ENCODE measurements at places on chromosomes 12 and 14.

- DNase-seq: no peak
Observed at GRCh38 chr14:55025948-55026347, 951 bp downstream of the WDHD1 start.

DNA sequence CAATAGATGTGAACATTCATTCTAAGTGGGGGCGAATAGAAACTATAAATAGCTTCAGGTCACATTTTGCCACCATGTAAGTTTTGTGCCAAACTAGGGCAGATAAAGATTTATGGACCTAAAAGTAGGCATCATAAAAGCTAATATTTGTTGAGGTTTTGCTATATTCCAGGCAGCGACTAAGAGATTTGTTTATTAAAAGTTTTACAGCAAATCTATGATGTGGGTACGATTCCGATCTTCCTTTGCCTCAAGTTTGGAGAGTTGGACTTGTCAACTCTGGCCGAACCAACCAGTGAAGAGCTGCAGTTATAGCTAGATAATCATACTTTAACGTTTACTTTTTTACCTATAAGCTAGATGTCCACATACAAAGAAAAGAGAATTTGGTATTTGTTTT is 1.6 kb downstream of the MAPK1IP1L start:
- DNase-seq: no peak

- no peak for DNase-seq
Observed at GRCh38 chr12:111409780-111410430, 4.2 kb downstream of the SH2B3 start.

DNA sequence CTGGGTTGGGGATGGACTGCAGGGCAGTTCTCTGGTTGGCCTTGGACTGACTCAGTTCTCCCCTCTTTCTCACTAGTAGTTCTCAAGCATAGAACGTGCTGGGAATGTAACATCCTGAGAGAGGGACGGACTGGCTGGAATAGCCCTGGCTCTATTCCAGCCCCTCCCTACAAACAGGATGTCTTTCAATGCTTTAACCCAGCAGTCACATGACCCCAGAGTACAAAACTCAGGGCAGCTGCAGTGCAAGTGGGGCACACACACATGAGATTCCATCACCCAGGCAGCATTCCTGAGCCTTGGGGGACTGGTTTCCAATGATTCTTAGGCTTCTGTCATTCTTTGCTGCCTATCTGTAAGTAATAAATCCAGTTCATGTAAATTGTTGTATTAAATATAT is 1.6 kb upstream of the ACOT6 start:
- DNase-seq: no peak

DNA sequence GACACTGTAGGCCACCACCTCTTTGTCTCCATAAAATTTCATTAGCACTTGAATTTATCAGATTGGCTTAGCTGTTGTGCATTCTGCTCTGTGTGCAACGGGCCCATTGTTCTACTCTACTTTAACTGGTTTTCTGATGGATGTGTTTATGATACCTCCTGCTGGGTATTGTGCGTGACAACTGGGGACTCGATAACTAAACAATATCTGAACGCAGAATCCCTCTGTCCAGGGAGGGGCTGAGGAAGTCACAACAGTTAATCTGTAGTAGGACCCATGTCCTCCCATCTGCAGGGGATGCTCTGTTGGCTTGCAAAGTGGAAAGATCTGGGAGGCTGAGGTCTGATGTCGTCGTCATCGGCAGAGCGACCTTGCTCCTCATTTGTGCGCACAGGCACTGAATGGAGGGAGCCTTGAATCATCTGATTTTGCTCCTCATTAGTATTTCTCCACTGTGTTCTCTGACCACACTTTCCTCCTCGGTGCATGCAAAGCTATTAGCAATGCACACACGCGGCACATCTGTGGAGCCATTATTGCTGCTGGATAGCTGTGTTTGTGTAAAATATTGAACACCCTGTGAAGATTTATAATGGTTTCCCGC is 422.5 kb downstream of the NRXN3 start:
- peak; percentile 28 for DNase-seq

DNA sequence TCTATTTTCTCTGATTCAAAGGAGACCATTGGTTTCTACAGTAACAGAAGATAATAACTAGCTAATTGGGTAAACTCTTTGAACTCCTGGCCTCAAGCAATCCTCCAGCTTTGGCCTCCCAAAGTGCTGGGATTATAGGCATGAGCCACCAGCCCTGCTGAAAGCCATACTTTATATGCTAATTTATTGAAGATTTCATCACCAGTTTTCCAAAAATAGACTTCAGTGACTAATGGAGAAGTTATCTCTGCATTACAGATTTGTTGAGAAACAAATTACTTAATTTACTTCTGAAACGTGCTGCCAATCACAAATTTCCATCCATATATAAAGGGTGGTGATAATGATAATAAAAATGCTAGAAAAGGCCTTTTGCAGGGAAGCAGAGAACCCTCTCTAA is 1758.1 kb upstream of the SEL1L start:
- DNase-seq: no peak

DNA sequence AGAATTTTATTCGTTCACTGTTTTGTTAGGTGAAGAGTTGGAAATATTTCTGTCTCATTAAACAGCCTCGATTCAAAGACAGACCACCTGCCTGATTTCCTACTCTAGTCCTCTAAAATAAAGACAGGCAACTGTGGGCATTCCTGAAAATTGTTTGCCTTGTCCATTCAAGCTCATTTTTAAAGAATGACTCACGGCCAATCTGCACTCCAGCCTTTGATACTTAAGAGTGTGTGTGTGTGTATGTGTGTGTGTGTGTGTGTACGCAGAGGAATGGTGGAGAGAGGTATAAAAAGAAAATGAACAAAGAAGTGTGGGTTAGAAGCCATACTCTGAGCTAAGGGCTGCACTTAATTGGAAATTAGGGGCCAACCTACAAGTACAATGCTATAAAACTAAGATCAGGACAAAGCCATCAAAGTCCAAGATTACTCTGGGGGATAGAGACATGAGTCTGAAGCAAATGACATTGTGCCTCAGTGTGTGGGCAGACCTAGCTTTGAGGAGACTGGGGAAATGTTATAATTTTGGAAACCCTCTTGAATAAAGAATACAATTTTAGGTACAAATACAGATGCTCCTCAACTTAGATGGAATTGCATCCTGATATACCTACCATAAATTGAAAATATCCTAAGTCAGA is 45.6 kb upstream of the SOCS2 start:
- no peak for DNase-seq

- DNase-seq: no peak
Observed at GRCh38 chr12:12839003-12839395, 25.9 kb downstream of the DDX47 start.

DNA sequence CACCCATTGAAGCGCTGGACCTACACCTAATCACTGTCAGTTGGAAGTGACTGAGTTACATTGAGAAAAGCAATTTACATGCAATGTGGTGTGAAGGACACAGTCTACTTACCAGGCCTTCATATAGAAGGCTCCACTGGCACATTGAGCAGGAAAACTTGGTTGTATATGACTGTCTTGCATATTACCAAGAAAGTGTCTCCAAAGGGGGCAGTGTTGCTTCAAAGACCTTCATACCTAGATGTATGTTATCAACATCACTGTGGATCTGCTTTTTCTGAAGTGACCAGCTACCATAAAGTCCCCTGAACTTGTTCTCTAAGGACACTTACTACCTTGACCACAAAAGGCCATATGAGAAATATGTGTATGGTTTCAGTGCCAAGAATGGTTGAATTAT is 64.1 kb downstream of the NELL2 start:
- DNase-seq: no peak

- DNase-seq: no peak
Observed at GRCh38 chr12:61514016-61514415, 746.2 kb upstream of the USP15 start.

DNA sequence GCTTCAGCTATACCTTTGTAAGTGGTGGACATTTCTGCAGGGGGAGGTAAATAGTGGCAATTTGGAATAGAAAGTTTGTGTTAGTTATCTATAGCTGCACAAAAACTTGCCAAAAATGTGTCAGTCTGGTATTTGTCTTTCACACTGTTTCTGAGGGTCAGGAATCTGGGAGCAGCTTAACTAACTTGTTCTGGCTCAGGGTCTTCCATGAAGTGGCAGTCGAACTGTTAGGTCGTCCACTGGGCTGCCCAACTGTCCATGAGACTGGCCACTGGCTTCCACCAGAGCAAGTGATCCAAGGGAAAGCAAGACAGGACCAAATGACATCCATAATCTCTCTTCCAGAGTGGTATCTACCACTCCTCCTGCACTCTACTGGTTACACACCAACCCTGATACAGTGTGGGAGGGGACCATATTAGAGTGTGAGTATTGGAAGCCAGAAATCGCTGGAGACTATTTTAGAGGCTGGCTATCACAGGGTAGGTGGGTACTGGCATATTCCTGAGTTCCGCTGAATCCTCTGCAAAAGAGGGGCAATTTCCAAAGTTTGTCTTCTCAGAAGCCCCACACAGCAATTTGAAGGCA is 60.9 kb downstream of the DYRK2 start:
- no peak for DNase-seq

- DNase-seq: no peak
Observed at GRCh38 chr12:82034769-82035168, 275.6 kb upstream of the PPFIA2 start.

DNA sequence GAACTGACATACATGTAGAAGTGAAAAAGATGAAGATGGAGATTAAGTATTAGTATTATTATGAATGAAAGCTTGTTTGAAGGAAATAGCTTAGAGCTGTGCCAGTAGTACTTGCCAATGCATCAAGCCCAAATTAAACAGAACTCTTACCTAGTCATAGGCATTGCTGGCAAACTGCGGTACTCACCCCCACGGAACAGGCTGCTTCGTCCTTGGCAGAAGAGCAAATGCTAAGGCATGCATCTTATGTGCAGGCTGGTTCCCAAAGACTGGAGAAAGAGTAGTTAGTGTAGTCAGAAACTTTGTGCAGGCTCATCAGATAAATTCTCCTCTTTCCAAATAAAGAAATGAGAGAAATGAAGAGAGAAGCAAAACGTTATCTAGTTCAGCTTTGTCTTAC is 134.8 kb downstream of the CCDC59 start:
- DNase-seq: no peak

Measured in NCI-H2081 (cell line).